ENCODE measurements at places on chromosomes 5 and 9.
A peak's percentile ranks its signal among the peaks of the same experiment; 100 is the strongest.

- peak; percentile 13 for DNase-seq
Measured at GRCh38 chr5:6849316-6850105, 136.3 kb downstream of the TENT4A start.

- no peak for DNase-seq
Measured at GRCh38 chr9:5305741-5306140, 1.2 kb upstream of the RLN2 start.

GRCh38 chr5:143140492-143141203 lies 262.8 kb downstream of the NR3C1 start:
- DNase-seq: no peak

DNA sequence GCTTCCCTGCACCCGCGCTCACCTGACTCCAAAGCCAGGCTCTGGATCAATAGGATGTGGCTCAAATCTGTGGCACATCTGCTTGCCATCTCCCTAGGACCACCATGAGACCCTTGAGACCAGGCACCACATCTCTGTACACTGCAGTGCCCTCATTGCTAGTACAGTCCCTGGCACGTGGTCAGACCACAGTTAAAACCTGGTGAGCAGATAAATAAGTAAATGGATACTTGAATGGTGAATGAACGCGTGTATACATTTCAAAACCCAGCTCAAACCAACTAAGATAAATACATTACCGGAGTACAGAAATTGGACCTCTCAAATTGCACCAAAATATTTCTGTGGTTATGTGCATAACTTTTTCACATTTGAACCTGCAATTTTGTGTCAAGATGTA lies 221.2 kb upstream of the IRX4 start:
- no peak for DNase-seq

GRCh38 chr5:181191526-181192336 lies 13.3 kb downstream of the TRIM7 start:
- peak; percentile 98 for DNase-seq

- peak; percentile 63 for DNase-seq
Measured at GRCh38 chr9:129412814-129413536, 207.9 kb downstream of the C9orf50 start.

DNA sequence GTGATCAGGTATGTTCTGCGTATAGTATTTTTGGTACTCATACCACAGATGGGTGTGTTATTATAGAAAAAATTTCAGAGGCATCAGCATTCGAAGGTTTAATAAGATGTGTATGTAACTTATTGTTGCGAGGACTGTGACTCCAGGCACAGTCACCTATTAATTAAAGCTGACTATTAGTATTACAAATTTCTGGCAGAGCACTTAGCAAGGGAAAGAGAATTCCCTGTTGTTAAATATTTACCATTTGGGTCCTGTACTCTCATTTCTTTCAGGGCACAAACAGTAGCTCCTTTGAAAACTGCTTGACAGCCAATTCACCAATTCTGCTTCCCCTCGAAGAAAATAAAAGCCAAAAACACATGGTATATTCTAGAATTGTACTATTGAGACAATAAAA lies 653.8 kb downstream of the ELAVL2 start:
- no peak for DNase-seq

- no peak for DNase-seq
Measured at GRCh38 chr5:75824323-75824722, 107.1 kb upstream of the POC5 start.

DNA sequence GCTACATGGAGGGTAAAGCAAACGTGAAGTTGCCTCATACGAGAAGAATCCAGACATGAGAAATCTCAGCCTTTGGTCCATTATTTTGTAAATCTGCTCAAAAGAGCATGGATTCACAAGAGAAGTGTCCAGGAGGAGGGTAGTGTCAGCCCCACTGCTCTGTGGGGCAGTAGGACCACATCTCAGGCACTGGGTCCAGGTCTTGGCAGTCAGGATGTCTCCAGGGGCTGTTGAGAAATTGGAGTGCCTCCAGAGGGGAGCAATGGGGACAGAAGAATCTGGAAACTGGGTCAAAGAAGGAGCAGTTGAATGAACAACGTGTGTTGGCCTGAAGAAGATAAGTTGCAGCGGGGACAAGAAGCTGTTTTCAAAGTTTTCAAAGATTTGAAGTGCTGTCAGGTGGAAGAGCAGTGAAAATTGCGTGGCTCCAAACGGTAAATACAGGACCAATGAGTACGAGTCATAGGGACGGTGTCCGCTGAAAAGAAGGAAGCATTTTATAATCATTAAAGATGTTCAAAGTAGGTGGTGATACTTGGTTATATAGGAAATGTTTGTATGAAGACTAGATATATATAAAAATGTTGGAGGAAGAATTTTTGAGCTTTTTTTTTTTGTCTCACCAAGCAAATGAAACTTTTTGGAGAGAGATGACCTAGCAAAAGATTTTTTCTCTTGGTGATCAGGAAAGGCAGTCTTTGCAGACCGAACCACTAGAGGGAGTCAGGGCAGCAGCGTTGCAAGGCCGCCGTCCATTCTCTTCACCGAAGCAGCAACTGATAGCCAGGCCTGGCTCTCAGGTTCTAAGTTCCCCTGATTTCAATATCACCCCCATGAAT lies 57.1 kb upstream of the ZBED3 start:
- DNase-seq: peak; percentile 41

- no peak for DNase-seq
Measured at GRCh38 chr9:73009649-73010288, 56.9 kb upstream of the ALDH1A1 start.

- no peak for DNase-seq
Measured at GRCh38 chr9:123551734-123552133, 195.7 kb downstream of the CRB2 start.

DNA sequence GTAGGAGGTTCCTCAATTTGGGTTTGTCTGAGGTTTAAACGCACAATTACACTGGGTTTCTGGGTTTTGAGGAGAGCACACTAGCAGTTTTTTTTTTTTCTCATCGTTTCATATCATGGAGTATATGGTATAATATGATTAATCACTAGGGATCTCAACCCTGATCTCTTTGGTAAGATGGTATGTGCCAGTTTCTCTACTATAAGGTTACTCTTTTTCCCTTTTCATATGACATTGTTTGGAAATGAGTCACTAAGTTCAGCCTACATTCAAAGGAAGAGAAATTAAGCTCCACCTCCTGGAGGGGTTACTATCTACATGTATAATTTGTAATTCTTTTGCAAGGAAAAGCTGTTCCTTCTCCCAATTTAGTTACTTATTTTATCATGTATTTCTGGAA lies 35.2 kb downstream of the MTRR start:
- no peak for DNase-seq

DNA sequence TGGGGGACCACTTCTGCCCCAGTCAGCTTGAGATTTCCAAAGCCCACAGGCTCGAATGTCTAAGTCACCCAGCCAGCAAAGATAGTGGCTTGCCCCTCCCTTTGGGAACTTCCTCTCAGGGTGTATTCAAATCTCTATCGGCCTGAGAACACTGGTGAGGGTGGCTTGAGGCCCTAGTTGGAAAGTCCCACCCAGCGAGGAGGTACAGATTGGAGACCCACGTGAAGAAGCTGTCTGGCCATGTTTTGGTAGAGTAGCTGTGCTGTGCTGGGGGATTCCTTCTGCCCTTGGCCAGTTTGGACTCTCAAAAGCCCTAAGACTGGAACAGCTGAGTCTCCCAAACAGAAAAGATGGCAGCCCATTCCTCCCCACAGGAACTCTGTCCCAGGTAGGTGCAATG lies 172.7 kb upstream of the RIOK2 start:
- DNase-seq: no peak

DNA sequence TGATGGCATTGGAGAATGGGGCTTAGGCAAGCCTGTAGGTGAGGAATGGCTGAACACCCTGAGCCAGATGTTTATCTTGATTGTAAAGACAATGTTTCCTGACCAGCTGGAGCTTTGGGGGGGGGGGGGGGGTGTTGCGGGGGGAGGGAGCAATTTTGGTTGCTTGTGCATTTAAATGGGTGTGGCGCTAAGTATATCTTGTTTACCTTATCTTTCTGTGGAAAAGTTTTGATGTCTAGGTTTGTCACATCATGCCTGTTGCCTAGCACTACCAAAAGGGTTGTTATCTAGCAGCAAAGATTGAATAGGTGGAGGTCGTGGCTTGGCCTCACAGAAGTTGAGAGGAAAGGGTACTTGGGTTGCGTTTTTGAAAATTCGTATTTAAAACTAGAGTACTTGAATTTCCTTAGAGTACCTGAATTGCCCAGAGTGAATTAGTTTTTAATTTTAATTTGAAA lies 1.3 kb downstream of the SMAD5 start:
- DNase-seq: no peak

- no peak for DNase-seq
Measured at GRCh38 chr5:166746506-166746905, 1544.9 kb upstream of the WWC1 start.

GRCh38 chr5:180641566-180641900 lies 7.9 kb downstream of the FLT4 start:
- DNase-seq: no peak

- no peak for DNase-seq
Measured at GRCh38 chr9:104906441-104907277, 21.3 kb downstream of the ABCA1 start.

Data from T-helper 2 cell treated with Interferon-gamma antibody and Interleukin-4, amounts not matched to agents 5 μg/mL and 100 μg/mL, for 36 hours (primary cell).